ELR (cell line): ENCODE measurements at places on chromosomes 12 and 14.

GRCh38 chr14:83425138-83425537 lies 1891.5 kb upstream of the SEL1L start:
- peak; percentile 16 for DNase-seq

- DNase-seq, result no peak
Measured at GRCh38 chr14:91171291-91171690, 57.4 kb downstream of the DGLUCY start.

GRCh38 chr12:43015090-43015737 lies 425.7 kb upstream of the PRICKLE1 start:
- DNase-seq, result no peak

DNA sequence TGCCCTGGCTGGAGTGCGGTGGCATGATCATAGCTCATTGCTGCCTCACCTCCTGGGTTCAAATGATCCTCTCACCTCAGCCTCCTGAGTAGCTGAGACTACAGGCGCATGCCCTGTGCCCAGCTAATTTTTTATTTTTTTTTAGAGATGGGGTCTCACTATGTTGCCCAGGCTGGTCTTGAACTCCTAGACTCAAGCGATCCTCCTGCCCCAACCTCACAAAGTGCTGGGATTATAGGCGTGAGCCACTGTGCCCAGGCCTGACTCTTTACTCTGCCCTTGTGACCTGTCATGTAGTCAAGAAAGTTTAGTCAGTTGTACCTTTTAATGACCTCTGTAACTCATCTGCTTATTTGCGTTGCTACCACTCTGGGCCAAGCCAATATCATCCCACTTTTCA lies 55.7 kb downstream of the PROX2 start:
- DNase-seq, result no peak

DNA sequence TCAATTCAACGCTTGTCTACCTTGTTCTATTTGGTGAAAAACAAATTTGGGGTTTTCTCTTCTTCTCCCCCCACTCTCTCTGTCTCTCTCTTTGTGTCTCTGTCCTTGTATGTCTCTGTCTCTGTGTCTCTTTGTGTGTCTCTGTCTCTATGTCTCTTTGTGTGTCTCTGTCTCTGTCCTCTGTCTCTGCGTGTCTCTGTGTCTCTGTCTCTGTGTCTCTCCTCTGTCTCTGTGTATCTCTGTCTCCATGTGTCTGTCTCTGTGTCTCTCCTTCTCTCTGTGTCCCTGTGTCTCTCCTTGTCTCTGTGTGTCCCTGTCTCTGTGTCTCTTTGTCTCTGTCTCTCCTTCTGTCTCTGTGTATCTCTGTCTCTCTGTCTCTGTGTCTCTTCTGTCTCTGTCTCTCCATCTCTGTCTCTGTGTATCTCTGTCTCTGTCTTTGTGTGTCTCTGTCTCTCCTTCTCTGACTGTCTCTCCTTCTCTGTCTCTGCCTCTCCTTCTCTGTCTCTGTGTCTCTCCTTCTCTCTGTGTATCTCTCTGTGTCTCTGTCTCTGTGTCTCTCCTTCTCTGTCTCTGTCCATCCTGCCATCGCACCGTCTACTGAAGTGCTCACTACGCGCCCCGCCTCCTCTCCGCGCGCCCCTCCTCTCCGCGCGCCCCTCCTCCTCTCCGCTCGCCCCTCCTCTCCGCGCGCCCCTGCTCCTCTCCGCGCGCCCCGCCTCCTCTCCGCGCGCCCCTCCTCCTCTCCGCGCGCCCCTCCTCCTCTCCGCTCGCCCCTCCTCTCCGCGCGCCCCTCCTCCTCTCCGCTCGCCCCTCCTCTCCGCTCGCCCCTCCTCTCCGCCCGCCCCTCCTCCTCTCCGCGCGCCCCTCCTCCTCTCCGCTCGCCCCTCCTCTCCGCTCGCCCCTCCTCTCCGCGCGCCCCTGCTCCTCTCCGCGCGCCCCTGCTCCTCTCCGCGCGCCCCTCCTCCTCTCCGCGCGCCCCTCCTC lies 12.8 kb downstream of the LRCOL1 start:
- peak; percentile 60 for DNase-seq

DNA sequence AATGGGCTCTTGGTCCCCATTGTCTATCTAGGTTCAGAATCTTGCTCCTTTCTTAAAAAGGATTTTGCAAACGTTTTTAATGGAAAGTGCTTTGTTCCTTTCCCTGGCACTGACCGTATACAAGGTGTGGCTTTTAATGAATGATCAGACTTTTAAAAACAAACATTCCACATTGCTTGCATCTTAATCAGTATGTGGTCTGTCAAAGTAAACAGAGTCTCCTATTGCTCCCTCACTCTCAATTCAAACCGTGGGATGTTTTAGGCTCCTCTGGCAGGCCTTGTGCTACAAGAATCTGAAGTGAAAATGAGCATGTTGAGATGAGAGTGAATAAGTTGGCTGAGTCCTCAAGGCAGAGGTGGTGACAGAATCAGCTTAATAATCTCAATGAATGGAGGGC lies 107.0 kb downstream of the VRK1 start:
- DNase-seq, result no peak

- no peak for DNase-seq
Measured at GRCh38 chr14:63735720-63736119, 7.9 kb upstream of the SGPP1 start.

- no peak for DNase-seq
Measured at GRCh38 chr14:36524220-36524837, 4.3 kb upstream of the NKX2-1 start.

DNA sequence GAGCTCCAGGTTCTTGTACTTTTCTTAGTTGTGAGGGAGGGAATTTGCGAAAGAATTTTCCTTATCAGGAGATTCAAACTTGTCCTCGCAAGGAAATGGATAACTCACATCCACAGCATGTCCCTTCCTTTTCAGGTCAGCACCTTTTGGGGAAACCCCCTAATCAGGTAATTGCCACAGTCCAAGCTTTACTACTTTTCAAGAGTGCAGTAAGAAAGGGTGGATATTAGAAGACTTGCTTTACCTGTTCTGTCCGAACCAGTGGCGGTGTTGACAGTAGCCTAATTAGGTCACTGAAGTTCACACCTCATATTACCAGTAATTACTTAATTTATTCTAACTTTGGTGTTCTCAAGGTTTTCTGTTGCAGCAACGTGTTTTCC lies 6.7 kb upstream of the C12orf50 start:
- DNase-seq, result no peak

- peak; percentile 91 for DNase-seq
Measured at GRCh38 chr14:89845346-89845745, 109.2 kb downstream of the EFCAB11 start.

GRCh38 chr14:74531467-74531866 lies 37.9 kb downstream of the ISCA2 start:
- peak; percentile 56 for DNase-seq

DNA sequence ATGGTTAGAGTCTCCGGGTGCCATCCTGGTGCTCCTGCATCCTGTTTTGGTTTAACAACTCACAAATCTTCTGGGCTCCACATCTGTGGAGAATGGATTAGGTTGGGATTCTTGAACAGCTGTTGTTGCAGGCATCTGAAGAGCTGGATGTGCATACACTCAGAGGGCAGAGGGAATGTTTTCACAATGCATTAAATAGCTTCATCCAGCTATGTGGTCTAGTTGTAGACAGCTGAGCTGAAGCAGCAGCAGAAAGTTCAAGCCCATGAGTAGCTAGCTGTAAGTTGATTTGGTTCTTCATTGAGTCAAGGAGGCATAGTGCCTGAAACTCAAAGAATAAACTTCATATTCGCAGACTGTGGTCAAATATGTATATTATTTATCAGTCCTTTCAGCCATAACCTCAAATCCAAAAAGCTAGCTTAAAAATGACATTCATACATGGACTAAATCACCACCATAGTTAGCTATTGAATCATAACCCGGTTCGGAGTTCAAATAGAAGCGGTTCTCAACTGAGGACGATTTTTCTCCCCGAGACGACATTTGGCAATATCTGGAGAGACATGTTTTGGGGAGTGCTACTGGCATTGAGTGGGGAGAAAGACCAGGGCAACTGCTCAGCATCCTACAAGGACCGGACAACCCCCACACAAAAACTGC lies 858 bp upstream of the ANKRD13A start:
- DNase-seq, result peak; percentile 18

DNA sequence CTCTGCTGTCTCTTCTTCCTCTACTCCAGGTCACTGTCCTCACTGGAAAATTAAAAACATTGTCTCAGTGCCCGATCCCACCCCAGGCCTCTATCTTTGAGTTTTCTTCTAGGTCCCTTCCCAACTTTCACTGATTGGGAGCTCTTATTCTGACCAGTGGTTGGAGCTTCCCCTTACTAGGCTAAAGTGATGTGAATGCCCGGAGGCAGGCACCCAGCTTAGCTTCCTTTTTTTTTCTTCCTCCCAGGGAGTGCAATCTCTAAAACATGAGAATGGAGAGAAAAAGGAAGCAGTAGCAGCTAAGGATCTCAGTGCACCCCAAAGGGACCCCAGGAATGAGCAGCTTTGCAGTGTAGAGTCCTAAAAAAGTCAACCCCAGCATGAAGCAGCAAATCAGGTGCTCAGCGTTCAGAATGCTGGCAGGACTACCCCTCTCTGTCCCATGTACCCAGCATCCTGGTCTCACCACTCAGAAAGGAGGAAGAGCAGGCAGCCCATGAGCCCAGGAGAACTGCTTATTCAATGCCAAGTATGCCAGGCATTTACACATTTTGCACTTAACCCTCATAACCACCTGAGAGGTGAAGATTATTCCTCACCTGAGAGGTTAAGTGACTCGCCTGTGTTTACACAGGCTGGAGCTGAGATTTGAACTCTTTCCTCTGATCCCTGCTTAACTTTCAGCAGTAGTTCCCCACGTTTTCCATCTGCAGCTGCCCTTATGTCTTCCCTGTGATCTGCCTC lies 146.2 kb upstream of the PWP1 start:
- no peak for DNase-seq

- DNase-seq, result no peak
Measured at GRCh38 chr14:105880616-105881015, 354.2 kb downstream of the TMEM121 start.

DNA sequence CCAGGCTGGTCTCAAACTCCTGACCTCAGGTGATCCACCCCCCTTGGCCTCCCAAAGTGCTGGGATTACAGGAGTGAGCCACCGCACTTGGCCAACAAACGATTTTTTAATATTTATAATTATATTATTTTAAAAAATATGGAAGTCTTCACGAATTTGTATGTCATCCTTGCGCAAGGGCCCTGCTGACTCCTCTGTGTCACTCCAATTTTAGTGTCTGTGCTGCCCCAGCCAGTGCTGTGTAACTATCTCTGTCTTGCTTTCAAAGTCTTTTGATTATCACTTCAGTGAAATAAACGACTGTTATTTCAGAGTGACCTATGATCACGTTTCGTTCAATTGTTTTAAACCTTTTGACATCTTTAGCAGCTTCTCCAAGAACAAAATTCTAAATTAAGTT lies 13.1 kb upstream of the MMP17 start:
- DNase-seq, result no peak
